Uterus (tissue), 4 donors: ENCODE measurements at places on chromosomes 2 and 18. TPM values are rescaled to one million over a fixed set of nuclear protein-coding genes. Genes with fewer than 3 reads are reported as not detected.

HOXD13 gene
- total RNA-seq, result not detected

SERPINB10 gene
- total RNA-seq, result not detected

GLI2 gene
- 3.6 TPM for total RNA-seq

IL18RAP gene
- total RNA-seq, result 1.9 TPM

C18orf54 gene
- total RNA-seq, result 4.8 TPM

DES gene
- 3,551 TPM for total RNA-seq
